ENCODE measurements at places on chromosomes 7 and 10.

DNA sequence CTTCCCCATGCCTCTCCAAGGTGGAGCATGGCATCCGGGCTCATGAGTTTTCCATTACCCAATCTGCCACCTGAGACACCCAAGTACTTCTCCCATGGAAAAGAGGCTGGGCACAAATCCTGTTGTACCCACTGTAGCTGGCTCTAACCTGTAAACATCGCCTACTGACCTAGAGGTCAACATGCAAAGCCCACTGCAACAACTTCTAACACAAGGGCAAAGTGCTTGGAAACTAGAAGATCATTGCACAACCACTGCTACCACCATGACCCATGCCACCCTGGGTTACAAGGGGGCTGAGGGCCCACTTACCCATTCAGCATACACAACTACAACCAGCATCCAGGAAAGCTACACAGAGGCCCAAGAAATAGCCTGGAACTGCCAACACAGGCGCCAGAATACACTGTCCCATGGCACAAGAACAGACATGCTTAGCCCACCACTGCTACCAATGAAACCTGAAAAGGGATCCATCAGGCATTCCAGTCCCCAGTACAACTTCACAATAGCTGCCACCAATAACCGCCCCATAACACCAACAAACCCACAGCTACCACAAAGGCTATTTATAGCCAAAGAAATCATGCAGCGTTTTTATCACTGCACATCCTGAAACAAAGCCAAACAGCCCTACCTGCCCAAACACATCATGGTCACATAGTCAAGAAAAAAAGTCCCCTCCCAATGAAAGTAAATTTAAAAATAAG is 63.4 kb downstream of the RNF32 start:
- DNase-seq, result no peak

DNA sequence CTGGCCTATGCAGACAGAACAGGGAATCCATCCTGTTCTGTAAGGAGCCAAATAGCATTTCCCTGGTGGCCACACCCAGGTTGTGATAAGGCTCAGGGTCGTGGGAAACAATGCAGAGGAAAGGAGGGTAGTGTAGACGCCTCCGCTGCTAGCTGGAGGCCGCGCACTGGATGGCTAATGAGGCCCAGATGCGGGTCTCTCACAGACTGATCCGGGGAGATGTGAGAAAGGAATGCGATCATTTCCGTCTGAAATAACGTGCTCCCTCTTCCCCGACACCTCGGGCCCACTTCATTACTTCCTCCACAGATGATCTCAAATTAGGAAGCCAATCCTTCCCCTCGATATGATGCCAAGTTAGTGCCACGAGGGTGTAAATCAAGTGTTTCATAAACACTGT is 203.3 kb downstream of the TAX1BP1 start:
- no peak for DNase-seq

DNA sequence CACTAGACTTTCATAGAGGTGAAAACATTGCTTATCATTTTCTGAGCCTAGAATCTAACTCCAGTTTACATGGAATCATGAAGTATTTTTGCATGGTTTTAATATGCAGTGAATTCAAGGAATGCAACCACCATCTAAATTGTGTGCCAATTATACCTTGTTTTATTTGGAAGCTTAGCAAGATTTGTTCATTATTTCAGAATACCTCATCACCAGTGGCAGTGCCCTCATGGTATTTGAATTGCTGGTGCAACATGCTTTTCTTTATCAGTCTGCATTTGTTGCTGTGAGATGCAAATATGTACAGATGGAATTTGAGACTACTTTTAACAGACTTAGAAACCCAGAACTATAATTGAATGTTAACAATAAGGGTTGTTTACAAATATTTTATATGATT is 18.7 kb upstream of the ZNF800 start:
- DNase-seq, result no peak

DNA sequence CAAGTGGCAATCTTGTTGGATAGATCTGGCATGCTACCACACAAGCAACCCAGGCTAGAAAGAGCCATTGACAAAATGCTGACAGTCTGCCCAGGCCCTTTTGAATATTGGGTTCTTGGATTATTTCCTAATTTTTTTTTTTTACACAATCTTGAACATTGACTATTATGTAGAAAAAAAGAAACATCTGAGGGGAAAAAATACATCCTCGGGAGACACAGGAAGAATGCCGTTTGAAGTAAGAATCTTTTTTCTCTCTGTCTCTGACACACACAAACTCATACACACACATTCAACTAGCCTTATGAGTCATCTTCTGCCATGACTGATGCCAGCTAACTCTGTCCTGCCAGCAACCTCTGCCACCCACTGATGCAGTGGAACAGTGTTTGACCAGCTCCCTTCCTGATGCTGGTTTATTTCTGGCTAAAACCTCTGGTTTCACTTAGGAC is 47.2 kb downstream of the SORBS1 start:
- no peak for DNase-seq

- DNase-seq, result no peak
Measured at GRCh38 chr7:101172854-101173751, 7.0 kb downstream of the NAT16 start.

GRCh38 chr7:141071260-141071854 is 2.5 kb upstream of the TMEM178B start:
- peak; percentile 38 for DNase-seq

- DNase-seq, result no peak
Measured at GRCh38 chr7:115306586-115306985, 384.7 kb downstream of the MDFIC start.

DNA sequence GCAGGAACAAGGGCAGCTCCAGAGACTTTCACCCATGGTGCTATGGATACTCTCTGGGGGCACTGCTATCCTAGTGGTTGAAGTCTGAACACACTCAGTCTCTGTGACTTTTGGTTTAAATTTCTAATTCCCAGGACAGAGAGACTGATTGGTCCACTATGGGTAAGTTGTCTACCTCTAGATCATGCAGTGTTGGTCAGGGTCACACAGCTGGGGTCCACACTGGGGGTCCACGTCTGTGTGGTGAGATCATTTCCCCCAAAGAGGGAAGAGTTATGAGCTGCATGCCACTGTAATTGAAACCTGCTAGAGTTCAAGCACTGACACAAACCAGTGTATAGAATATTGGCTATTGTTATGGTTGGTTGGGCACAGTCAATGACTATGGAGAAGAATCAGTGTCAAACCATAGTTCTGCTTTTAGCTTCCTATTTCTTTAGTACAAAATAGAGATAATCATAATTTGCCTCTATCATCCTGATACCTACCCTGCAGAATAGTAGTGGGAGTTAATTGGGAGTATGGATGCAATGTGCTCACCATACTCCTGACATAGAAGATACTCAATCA is 101.6 kb downstream of the PRTFDC1 start:
- no peak for DNase-seq

- no peak for DNase-seq
Measured at GRCh38 chr7:36509962-36510361, 120.3 kb downstream of the ANLN start.

DNA sequence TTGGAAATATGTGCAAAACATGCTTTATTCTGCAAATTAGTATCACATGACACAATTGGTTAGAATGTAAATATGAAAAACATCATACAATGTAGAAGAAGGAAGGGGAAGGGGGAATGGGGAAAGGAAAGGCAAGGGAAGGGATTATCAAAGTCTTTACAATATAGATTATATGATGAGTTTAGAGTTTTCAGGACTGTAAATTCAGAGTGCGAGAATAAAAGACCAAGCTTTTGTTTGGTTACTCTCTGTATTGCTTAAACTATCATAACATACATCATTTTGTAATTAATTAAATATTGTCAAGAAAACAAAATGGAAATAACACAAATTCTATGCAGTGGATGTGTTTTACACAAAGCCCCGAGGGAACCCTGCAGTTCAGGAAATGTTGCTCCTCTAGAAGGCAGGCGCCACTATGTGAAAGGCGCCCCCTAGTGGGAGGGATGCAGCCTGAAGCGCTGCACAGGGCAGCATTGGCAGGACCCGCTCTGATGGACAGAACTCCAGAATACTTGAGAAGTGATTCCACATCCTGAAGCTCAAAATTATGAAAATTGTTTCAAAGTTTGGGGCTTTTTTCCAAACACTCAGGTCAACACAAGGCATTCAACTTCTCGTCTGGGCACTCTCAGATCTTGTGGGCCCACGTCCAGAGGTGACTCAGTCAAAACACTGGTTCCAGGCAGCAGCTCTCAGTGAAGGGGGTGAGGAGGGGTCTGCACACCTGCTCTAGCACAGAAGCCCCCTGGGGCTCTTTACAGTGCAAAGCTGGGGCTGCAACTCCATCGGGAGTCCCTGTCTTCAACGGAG is 31.6 kb upstream of the TMEM254 start:
- peak; percentile 73 for DNase-seq

DNA sequence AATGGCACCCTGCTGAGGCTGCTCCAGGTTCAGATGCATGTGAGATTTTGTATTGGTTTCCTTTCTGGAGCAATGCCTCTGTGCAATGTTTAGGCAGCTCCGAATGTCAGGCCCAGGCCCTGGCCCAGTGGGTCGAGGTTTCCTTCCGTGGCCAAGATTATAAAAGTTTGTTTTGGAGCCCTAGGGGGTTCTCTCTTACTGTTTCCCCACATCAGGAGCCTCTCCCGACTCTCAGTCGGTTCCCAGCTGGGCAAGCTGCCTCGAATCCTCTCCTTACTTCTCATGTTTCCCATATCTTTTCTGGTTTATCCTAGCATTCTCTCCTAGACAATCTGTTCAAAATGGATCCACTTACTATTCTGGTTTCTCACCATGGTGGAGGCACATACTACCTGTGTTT is 11.0 kb downstream of the TMEM140 start:
- DNase-seq, result no peak

- DNase-seq, result no peak
Measured at GRCh38 chr10:108443636-108444035, 1279.1 kb upstream of the SORCS1 start.

DNA sequence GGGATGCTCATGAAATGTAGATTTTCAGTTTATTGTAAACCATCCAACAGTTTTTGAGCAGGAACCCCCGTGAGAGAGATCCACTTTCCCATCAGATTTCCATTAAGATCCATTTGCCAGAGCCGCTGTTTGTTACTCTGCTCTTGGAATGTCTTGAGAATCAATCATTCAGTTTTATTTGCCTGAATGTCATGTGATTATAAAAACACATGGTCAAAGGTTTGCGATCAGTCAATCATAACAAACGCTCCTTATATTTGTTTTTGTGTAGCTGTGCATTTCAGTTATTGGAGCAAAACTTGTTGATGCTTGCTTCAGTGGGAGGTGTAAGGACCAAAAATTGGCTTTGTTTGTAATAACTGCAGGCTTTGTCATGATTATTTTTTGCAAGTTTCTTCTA is 155.8 kb upstream of the RHOBTB1 start:
- DNase-seq, result no peak

- no peak for DNase-seq
Measured at GRCh38 chr10:32199714-32200394, 143.6 kb upstream of the KIF5B start.

- DNase-seq, result peak; percentile 4
Measured at GRCh38 chr7:463817-464453, 55.7 kb downstream of the PDGFA start.

DNA sequence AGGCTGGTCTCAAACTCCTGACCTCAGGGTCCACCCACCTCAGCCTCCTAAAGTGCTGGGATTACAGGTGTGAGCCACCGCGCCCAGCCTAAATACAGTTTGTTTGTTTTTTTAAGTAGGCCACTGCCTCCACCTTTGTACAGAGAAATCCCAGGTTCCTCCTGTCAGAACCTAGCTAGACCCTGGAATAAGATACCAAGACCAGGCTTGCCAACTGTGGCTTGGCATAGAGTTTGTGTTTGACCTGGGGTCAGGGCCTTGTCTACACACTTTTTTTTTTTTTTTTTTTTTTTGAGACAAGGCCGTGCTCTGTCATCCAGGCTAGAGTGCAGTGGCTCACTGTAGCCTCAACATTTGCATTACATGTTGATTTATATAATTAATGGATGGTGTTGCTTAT is 34.3 kb upstream of the DNAH11 start:
- no peak for DNase-seq

DNA sequence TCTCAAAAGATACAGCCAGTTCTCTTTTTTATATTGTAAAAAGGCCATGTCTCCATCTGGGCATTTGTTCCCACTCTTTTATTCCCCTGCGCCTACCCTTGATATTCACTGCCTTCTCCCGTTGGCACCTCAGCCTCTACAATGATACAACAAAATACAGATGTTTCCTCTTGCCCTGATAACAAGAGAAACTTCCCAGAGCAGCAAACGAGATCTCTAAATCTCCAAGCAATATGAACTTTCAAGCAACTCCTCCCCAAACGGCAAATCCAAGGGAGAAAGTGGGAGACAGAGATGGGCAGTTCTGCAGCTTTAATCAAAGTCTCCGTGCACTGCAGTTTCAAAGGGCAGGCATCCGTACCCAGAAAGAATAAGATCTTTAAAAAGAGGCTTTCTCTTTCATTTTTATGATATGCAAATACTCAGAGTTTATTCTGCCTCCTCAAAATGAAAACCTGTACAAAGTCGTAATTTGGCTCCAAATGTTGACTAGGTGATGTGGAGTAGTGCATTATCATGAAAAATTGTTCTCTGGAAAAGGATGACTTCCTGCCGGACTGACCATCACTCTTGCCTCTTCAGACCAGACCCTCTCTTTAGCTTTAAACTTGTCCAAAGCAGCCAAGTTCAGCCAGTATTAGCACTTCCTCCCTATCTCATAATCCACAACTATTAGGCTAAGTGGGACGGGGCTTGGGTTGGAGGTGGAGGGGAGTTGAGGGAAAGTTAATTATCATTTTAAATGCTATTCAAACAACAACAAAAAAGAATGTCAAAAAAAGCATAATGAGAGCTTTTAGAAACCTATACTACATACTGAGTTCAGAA is 682 bp downstream of the HGF start:
- DNase-seq, result no peak

GRCh38 chr7:112743811-112744210 is 46.4 kb downstream of the TMEM168 start:
- DNase-seq, result no peak

DNA sequence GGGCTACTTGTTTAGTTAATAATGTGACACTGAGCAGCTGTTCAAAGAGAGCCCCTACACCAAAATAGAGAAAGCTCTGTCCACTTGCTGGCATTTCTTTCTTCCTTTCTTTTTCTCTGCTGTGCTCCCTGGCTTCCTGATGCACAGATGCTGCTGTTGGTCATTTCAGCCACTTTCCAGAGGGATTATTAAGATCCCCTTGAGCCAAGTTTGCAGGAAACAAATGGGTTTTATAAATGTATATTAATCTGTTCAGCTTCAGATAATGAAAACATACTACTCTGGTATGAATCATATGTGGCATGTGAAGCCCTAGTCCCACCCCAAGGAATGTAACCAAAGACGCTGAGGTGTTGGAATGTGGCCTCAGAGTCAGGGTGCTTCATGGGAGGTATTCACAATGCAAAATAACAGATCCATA is 638.2 kb upstream of the FZD8 start:
- no peak for DNase-seq

GRCh38 chr10:43040482-43041256 is 36.2 kb upstream of the RET start:
- DNase-seq, result no peak

DNA sequence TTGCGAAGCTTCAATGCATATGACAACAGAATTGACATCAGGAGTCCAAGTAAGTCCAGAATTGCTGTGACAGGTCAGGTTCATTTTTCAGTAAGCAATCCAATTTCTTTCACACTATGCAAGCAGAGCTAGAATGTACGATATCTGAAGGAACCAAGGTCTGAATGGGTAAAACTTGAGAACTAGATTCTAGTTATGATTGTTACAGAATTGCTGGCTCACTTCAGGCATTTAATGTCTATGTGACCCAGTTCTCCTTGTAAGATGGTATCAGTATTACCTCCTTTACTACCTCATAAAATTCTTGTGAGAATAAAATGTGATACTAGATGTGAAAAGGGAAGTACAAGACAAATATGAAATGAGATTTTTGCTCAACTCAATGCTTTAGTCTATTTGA is 159.6 kb downstream of the GPR158 start:
- DNase-seq, result no peak

GRCh38 chr7:141906285-141906684 is 9.9 kb upstream of the OR9A4 start:
- DNase-seq, result no peak
